Muscle of back (tissue), 13 donors: ENCODE measurements at places on chromosomes 4 and X.
A peak's percentile ranks its signal among the peaks of the same experiment; 100 is the strongest.

- DNase-seq: no peak
These were observed 24.5 kb downstream of the IL15 start for GRCh38 chr4:141660880-141661279.

DNA sequence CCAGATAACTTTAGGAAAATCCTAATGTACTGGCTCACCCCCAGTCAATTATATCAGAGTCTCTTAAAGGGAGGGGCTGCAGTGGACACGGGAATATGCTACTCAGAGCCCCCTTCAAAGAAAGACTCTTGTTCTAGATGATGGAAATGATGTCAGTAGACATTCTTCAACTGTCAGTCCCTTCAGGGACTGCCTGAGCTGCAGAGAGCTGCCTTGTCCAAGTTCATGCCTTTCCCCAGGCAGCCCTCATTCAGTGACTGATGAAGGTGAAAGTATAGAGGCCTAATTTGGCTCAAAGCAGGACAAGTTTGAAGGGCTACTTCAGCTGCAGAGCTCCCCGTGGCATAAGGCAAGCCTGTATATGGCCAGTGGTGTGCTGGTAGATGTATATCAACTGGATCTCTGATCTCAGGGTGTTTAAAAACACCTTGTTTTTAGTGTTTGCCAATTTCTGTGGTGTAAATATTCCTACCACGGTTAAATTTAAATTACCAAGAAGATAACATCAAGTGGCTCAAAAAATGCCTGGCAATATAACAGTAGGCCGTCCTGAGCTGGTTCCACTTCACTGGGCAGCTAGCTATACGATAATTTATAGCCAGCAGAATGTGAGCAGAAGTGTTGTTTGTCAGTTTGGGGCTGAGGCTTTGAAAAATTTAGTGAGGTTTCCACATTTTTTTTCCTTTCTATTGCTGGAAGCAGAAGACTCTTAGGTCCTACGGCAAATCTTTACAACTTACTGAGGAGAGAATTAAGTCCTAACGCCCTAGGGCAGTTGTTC is 748.8 kb upstream of the FTHL17 start:
- no peak for DNase-seq

DNA sequence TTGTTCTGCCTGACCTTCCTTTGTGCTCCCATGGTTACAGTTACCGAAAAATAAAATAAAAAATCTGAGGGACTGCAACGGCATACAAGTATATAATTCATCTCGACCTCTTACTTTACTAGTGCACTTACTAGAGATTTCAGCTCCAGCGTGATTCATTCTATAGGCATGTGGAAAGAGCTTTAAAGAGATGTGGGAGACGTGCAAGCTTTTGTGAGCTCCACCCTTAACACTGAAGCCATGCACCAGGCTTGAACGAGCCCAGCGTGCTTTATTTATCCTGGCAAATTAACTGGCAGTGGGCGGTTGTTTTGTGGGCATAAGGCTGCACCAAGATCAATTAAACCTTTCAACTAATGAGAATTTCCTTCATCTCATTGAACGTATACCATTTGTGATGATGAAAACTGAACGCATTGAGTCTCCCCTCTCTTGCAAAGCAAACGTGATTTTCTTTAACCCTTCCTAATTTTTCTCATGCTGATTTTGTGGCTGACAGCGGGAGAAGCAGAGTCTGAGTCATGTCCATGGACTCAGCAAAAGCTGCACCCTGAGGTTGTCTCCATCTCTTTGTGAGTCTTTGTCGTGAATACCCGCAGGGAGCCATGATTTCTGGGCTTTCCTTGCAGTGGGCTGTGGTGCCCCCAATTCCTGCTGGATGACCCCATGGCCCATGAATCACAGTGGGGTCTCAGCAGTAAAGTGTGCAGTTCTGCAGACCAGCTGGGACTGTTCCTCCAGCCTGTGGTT is 60.1 kb downstream of the MXRA5 start:
- DNase-seq: peak; percentile 43

DNA sequence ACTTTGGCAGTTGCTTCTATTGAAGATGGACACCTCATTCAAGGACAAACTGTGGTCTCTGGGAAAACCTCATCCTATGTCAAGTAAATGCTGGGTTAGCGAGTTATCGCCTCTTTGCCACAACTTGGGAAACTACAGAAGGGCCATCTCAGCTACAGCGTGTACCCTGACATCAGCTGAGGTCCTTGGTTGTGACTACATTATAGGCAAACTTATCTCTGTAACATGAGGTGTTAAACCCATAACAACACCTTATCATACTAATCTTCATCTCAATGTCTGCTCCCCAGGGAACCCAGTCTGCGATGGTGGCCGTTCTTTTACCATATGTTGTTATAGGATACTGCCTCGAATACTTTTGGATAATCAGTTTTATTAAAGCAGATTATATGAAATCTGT is 1862.7 kb downstream of the STIM2 start:
- no peak for DNase-seq

GRCh38 chrX:119692191-119693039 is 553 bp downstream of the SEPTIN6 start:
- DNase-seq: no peak
